Effector CD4-positive, alpha-beta T cell (primary cell): ENCODE measurements at places on chromosomes 5 and 9.

GRCh38 chr5:170348137-170348633 is 41.0 kb downstream of the KCNMB1 start:
- DNase-seq = no peak

DNA sequence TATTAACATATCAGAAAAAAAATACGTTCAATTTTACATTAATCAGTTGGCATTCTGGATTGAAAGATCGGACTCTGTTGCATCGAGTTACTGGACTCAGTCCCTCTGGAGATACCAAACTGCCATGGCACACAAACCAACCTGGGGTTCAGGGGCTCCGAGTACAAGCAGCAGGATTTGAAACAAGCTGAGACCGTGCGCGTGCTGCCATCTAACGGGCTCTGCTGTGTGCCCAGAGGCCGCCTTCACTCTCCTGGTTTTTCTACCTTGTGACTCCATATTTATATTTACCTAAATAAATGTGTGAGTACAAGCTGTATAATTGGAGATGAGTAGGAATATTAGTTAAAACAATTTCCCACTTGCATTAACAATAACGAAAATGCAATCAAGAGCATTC is 48.2 kb downstream of the ANXA1 start:
- no peak for DNase-seq

- no peak for DNase-seq
Observed at GRCh38 chr9:22383718-22384117, 62.9 kb upstream of the DMRTA1 start.

GRCh38 chr9:135908093-135908753 is 877 bp upstream of the CAMSAP1 start:
- no peak for DNase-seq

GRCh38 chr5:150640311-150641005 is at the start of gene SYNPO:
TSS of gene SYNPO (plus strand) at chr5:150640660. CDS start at chr5:150648276, 7,616 bp downstream.
- no peak for DNase-seq

DNA sequence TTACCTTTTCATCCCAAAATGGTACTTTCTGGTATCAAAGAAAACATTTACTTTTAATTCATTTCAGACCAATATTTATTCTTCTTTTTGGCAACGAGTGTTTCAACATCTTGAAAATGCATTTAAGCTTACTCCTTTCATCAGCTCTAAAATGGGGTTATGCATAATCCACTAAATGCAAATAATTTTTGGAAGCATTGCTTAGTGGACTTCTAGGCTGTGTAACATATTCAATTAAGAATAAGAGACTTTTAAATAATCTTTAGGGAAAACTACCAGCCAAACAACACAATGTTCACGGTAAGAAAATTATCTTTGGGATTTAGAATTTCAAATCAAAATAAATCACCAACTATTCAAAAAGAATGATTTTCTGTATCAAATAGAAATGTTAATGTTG is 118.2 kb downstream of the ADAMTS6 start:
- DNase-seq = no peak

- DNase-seq = peak; percentile 53
Observed at GRCh38 chr5:91311697-91312501, 71.2 kb downstream of the ARRDC3 start.

GRCh38 chr9:3887221-3887653 is 361.4 kb upstream of the RFX3 start:
- no peak for DNase-seq

DNA sequence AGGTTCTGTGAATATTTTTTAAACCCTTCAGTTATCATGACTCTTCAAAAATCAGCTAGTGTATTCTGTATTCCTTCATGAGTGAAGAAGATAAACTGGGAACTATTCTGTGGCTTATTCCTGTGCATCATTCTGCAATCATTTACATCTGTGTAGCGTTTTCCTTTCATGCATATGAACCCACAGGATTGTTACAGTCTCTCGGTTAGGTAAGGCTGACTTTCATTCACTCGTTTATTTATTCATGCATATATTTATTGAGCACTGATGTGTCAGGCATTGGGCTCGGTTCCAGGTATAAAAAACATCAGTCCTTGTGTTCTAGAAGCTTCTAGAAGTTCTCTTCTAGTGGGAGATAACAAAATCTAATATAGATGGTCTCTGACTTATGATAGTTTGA is 318.4 kb downstream of the MAN2A1 start:
- DNase-seq = no peak

GRCh38 chr9:114226246-114227055 is 71.1 kb downstream of the COL27A1 start:
- DNase-seq = no peak
